Dermis blood vessel endothelial cell (primary cell): ENCODE measurements at places on chromosomes 6 and 20. TPM values are rescaled to one million over a fixed set of nuclear protein-coding genes. Genes with fewer than 3 reads are reported as not detected.

- DNase-seq = no peak
These were observed 45.1 kb upstream of the MCM9 start for GRCh38 chr6:118980063-118980462.

- no peak for DNase-seq
These were observed 32.5 kb downstream of the SUN5 start for GRCh38 chr20:32971703-32972161.

PPP1R14C gene
- total RNA-seq = not detected in 2 replicates

DDX27 gene
- 31.0 and 31.1 TPM in 2 replicates for total RNA-seq

NKX2-2 gene
- not detected in 2 replicates for total RNA-seq
